Globus pallidus (tissue), 1 donor: ENCODE measurements at places on chromosomes 4 and X.

DNA sequence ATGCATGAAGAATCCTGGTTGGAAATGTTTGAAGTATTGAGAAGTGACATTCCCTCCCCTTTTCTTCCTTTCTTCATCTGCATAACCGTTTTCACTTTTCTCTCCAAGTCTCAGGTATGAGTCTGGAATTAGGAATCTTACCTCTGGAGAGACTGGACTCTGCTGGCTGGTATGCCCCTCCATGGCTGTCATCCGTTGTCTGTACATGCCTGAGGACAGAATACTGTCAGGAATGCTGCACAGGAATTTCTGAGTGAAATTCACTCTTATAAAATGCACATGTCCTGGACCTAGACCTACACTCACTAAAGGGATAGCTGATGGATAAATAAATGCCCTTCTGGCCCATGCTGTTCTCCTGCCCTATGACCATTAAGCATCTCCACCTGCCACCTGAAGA lies 179.5 kb downstream of the MSN start:
- DNase-seq: no peak

GRCh38 chr4:95547715-95548471 lies 880 bp downstream of the UNC5C start:
- DNase-seq: peak; percentile 76

- no peak for DNase-seq
Measured at GRCh38 chrX:154727871-154728270, 23.0 kb downstream of the GAB3 start.

DNA sequence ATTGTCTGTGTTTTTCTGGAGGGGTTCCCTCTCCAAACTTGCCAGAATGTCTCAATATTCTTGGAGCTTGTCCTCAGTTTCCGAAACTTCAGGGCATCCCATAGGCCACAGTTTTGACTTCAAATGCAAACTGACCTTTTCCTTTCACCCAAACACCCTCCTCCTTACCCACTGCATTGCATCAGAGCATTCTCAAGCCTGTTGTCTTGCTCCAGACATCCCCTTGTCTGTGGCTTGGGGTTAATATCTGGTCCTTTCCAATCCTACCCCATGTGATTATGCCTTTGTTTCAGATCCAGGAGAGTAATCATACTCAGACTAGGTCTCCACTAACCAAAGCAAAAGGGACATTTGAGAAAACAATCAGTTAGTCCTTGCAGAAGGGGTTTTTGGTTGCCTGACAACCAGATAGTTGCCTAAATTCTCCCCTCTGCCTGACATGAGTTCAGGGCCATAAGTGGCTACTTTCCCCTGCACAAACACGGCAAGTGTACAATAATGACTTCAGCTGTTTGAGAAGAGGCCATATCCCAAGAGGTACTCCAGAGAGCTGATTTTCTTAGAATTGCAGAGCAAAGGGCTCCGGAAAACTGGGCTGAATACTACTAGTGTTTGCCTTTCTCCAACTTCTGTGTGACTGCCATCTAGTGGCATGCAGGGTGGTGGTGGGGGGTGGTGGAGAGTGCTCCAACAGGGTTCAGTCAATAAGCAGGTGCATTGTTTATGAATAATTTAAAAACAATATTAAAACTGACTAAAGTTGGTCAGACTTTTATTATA lies 130.2 kb downstream of the CHRDL1 start:
- peak; percentile 4 for DNase-seq

GRCh38 chr4:2698504-2698903 lies 57.6 kb downstream of the TNIP2 start:
- no peak for DNase-seq

DNA sequence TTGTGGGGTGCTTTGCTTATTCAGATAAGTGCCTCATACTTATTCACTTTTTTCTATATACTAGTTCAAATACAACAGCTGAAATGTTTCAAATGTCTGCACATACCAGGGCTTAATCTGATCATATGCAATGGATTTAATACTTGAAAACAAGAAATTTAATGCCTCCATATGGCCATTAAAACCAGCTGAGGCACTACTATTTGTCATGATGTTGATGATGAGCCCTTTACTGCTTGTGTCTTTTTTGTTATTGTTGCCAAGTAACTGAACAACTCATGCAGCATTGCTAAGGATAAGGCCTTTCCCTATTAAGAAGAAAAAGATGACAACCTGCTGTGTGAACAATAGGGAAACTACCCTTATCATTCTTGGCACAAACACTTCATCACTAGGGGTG lies 52.5 kb downstream of the MAGEB10 start:
- no peak for DNase-seq

GRCh38 chr4:58081356-58081755 lies 971.2 kb upstream of the IGFBP7 start:
- DNase-seq: no peak

DNA sequence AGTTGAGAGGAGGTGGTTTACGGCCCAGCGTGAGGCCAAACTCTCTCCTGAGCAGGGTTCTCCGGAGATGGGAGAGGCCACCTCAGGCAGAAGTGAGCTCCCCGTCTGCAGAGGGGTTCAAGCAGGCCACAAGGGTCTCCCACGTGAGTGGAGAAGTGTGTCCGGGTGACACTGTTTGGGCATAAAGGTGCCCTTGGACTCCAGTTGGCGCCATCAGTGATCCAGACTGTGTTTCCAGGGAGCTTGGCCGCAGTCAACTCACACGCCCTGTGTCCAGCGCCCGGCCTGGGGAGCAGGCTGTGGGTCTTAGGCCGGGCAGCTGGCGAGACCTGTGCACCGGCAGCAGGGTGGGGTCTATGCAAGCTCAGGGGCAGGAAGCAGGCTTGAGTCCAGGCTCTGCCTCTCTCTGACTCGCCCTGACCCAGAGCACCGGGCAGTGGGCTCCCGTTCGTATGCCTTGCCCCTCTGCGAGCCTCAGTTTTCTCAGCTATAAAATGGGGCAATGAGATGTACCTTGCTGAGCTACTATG lies 24.6 kb upstream of the HTRA3 start:
- no peak for DNase-seq

DNA sequence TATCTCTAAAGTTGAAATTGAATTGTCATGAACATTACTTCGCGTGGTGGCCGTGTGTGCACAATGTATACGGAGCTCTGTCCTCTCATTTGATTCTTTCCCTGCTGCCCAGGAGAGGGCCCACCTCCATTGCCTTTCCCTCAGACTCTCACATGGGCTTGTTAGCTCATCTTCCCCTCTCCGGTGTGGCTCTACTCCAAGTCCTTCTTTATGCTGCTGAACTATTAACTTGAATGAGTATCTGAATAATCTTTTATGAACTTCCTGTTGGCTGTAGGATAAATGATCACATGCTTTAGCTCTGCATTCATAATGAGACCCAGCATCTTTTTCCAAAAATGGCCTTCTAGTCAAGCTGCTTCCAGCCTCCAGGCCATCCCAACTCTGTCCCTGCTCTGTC lies 68.8 kb upstream of the CLNK start:
- DNase-seq: no peak

GRCh38 chr4:32778025-32778424 lies 2057.9 kb downstream of the PCDH7 start:
- no peak for DNase-seq

GRCh38 chrX:23118890-23119527 lies 119.2 kb downstream of the DDX53 start:
- DNase-seq: no peak

DNA sequence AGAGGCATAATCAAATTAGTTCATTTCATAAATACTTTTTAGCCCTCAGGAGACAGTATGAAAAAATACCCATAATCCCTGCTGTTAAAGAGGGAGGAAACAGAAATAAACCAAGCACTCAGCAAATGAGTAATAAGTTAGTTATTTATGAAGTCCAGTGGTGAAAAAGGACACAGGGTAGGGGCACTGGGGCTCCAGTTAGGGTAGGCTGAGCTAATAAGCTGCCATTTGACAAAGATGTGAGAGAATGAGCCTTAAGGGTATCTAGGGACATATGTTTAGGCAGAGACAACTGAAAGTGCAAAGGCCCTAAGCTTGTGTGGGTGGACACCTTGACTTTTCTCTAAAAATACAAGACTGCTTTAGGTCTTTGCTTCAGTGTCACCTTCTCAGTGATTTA lies 94.4 kb downstream of the IL15 start:
- no peak for DNase-seq

DNA sequence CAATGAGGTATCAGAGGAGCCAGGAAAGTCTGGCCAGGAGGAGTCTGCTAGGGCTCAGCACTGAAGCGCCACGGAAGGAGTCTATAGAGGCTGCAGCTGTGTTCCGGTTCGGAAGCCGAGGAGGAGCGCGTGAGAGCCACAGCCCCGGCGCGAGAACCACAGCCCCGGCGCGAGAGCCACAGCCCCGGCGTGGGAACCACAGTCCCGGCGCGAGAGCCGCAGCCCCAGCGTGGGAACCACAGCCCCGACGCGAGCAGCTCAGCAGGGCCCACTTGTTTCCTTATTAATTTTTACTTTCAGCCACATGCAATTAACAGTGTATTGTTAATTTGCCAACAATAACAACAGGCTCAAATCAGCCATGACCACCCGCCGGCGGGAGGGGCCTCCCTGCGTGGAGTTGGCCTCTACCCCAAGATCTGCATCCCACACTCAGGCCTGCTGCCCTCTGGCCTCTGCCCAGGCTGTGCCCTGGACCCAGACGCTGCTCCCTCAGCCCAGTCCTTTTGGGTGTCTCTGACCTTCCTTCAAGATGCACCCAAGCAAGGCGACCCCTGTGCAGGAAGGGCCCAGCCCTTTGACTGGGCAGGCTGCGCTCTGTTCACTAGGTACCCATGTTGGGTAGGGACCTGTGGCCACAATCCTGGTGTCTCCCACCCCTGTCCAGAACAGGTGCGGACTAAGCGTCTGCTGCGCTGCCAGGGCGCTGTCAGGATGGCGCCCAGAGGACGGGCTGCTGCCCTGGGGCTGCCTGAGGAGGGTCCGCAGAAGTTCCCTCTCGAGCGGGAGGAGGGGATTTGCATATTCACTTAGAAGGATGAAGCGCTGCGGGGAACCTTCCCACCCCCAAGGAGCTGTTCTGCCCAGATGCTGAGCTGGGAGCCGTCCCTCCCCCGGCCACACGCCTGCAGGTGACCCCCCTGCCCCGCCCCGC lies 113.8 kb downstream of the ADRA2C start:
- DNase-seq: no peak

- DNase-seq: no peak
Measured at GRCh38 chr4:155659176-155659575, 7.5 kb upstream of the GUCY1A1 start.

DNA sequence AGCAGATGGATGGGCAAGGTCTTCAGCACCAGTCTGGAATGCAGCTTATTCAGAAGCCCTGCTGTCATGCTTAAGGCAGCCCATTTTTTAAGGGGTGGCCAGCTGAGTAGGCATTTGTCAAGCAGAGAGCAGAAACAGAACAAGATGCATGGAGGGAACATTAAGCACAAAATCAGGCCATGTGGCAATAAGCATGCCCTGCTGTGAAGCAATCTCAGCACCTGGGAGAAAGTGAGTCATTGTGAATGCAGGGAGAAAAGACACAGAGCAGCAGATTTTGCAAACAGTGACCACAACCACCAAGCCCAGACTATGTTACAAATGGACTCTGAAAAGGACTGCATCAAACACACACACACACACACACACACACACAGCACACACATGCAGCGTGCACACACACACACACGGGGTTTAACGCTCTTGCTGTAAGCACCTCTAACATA lies 94.1 kb upstream of the GALNT7 start:
- DNase-seq: no peak

DNA sequence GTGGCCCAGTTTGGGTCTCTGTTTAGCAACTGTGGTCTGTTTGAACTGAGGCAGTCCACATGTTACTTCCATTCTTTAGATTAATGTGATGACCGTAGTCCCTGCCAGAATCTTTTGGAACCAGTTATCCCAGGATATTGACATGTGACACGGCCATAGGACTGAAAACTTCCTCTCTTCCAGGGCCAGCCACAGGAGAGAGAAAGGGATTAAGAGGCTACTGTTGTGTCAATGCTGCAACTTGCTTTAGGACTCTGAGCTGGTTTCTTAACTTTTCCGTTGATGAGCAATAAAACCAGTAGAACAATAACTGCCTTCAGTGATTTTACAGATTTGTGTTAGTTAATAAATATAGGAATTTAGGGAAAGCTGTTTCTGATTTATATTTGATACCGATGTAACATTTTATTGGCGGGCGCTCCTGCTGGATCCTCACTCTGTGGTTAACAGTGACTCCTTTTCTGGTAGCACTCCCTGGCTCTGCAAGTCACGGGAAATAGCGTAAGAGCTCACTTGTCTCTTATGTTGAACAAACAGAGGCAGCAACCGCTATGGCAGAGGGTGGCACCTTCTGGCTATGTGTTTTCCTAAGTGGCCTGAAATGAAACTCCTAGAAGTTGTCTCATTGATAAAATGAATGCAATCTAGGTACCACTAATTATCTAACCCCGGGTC lies 2.5 kb downstream of the TENM3 start:
- no peak for DNase-seq

DNA sequence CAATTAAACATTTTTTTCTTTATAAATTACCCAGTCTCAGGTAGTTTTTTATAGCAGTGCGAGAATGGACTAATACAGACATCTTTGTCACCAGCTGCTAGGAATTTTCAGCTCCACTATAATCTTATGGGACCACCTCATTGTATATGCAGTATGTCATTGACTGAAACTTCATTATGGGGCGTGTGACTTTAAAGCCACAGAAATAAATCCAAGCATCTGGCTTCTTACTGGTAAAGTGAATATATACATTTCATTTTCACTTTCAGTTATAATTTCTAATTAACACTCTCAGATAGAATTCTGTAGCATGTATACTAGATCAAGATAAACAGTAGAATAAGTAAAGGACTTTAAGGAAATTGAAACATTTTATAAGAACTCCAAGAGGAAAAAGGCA lies 21.9 kb downstream of the IL15 start:
- no peak for DNase-seq

- DNase-seq: peak; percentile 44
Measured at GRCh38 chr4:139300431-139301112, 733 bp upstream of the NAA15 start.

- no peak for DNase-seq
Measured at GRCh38 chr4:187491959-187492358, 503.6 kb upstream of the ZFP42 start.

DNA sequence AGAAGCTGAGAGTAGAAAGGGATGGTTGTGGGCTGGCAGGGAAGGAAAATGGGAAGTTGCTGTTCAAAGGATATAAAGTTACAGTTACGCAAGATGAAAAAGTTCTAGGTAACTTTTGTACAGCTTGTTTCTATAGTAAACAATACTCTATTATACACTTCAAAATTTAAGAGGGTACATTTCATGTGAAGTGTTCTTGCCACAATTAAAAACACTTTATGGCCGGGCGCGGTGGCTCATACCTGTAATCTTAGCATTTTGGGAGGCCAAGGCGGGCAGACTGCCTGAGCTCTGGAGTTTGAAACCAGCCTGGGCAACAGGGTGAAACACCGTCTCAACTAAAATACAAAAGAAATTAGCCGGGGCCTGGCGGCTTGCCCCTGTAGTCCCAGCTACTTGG lies 623.6 kb downstream of the STIM2 start:
- DNase-seq: no peak

GRCh38 chr4:38128478-38129459 lies 168.6 kb downstream of the PTTG2 start:
- peak; percentile 43 for DNase-seq

DNA sequence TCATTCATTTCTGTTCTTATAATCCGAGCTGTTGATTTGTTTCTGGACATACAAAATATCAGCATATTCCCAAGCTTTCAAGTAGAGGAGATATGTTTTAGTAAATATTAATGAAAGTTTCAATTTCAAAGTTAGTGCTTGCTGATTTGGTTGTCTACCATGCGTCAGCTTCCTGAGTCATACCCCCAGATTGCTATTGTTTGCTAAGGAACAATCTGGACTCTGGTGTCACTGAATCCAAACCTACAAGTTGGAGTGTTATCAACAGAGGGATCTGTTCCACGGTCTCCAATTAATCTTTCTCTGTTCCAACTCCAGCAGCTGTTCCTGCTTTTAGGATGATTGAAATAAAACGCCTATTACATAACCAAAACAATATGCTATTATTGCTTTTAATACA lies 96.1 kb upstream of the FAM9A start:
- DNase-seq: no peak
